Effector memory CD4-positive, alpha-beta T cell (primary cell): ENCODE measurements at places on chromosomes 4 and X.
A peak's percentile ranks its signal among the peaks of the same experiment; 100 is the strongest.

DNA sequence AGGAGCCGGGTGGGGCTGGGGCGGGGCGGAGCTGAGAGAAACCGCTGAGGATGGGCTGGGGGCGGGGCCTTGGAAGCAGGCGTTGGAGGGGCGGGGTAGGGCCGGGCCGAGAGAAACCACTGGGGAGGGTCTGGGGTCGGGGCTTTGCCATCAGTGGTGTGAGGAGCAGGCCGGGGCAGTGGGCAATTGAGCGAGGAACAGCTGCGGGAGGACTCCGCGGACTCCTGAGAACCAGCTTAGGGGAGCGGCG lies 1.3 kb upstream of the EOLA2 start:
- H3K4me1 ChIP-seq, result peaks cover 6% of the 10 kb centered on the region
- no peaks in the 10 kb centered on the region for H3K36me3 ChIP-seq
- H3K27ac ChIP-seq, result peak overlapping the region; percentile 67
- no peaks in the 10 kb centered on the region for H3K27me3 ChIP-seq

- H3K4me1 ChIP-seq, result no peaks in the 10 kb centered on the region
- H3K4me3 ChIP-seq, result no peak overlapping the region
- H3K27ac ChIP-seq, result no peak overlapping the region
- no peaks in the 10 kb centered on the region for H3K36me3 ChIP-seq
- H3K27me3 ChIP-seq, result no peaks in the 10 kb centered on the region
These were observed 143.9 kb downstream of the PJA1 start for GRCh38 chrX:69021141-69021960.

DNA sequence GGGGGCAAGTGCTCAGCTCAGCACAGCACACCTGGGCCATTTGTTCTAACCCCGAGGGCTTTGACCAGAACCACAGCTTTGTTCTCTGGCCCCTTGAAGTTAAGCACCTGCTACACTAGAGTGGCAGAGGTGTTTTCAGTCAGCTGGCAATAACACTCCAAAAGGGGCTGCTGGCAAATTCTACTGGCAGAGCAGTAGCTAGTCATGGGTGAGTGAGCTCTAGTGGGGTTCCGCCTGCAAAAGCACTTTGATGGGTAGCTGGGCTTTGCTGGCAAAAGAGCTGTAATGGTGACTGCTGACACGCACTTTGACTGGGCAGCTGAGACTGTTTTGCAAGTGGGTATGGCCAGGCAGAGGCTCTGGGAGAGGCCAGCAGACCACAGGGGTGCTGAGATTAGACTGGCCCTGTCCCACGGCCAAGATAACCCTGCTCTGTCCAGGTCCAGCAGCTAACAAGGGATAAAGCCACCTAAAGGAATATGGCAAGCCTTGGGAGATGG lies 65.2 kb upstream of the TENT5D start:
- no peak overlapping the region for H3K4me3 ChIP-seq
- no peaks in the 10 kb centered on the region for H3K36me3 ChIP-seq
- H3K4me1 ChIP-seq, result no peaks in the 10 kb centered on the region
- no peak overlapping the region for H3K27ac ChIP-seq
- no peaks in the 10 kb centered on the region for H3K27me3 ChIP-seq

DNA sequence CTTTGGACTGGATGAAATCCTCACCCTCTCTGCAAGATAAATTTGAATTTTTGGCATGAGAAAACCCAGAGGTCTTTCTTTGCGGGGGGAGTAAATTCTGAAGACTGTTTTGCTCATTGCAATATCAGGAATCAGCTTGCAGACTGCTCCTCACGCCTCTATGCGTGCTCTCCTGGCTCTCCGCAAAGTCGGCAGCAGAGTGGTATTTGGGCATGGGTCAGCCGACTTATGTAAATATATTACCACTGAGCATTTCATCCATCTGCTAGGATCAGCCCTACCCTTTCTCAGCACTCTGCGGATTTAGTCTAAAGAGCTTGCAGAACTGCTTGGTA lies 288.0 kb downstream of the ASMT start:
- no peaks in the 10 kb centered on the region for H3K4me1 ChIP-seq
- no peak for DNase-seq
- no peak overlapping the region for H3K27ac ChIP-seq
- no peaks in the 10 kb centered on the region for H3K36me3 ChIP-seq

- no peak overlapping the region for H3K27ac ChIP-seq
- H3K27me3 ChIP-seq, result no peaks in the 10 kb centered on the region
- no peak for DNase-seq
- H3K4me1 ChIP-seq, result peaks cover 21% of the 10 kb centered on the region
These were observed 66.1 kb upstream of the ENPP6 start for GRCh38 chr4:184283659-184284335.

DNA sequence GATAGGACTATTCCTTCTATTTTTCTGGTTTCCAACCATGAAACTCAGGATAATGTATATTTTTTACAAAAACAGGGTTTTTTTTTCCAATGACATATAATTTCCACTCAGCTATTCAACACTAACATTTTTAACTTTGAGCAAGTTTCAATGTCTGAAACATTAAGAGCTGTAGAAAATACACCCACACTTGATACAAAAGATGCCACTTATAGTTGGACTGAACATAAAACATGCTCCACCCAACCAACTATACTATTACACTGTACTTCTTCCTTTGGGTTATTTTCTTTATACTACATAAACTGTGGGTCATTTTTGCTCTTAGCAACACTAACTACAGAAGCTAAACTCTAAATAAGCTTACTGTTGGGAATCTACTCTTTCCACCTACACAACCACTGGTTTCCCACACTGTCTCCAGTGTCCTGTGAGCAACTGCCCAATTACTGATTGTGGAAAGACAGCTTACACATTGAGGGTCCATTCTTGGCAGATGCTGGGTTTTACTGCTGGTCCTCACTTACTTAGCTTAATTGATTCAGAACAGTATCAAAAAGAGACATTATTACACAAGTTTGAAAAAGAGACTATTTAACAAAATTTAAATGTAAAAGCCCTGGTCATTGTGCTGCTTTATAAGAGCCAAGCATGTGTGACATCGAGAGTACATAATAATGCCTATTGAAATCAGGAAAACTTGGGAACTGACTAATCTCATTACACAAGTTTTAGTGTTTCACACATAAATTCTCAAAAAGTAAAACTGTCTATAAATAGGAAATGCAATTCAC lies 6.3 kb downstream of the AMMECR1 start:
- no peaks in the 10 kb centered on the region for H3K36me3 ChIP-seq
- H3K27me3 ChIP-seq, result no peaks in the 10 kb centered on the region
- no peak overlapping the region for H3K4me3 ChIP-seq
- H3K4me1 ChIP-seq, result peaks cover 5% of the 10 kb centered on the region

DNA sequence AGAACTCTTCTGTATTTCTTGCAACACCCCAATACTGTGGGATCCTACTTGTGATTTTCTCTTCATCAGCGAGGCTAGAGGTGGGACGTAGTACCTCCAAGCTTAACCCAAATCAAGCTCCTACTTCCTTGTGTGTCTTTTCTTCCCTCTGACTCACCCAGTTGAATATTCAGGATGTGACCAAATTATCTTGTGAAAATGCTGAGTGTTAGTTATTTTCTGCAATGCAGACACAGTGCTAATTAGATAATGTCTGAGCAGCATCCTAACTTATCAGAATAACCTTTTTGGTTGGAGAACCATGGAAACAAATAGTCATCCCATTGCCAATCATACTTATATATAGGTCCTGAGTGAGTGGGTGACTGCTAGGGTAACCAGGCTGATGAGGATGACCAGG lies 2.4 kb downstream of the MEPE start:
- H3K27ac ChIP-seq, result no peak overlapping the region
- H3K4me3 ChIP-seq, result no peak overlapping the region
- no peaks in the 10 kb centered on the region for H3K4me1 ChIP-seq
- H3K27me3 ChIP-seq, result no peaks in the 10 kb centered on the region
- DNase-seq, result no peak

- H3K4me3 ChIP-seq, result no peak overlapping the region
- DNase-seq, result no peak
- no peaks in the 10 kb centered on the region for H3K36me3 ChIP-seq
These were observed 88.7 kb upstream of the ELOVL6 start for GRCh38 chr4:110287130-110287529.

DNA sequence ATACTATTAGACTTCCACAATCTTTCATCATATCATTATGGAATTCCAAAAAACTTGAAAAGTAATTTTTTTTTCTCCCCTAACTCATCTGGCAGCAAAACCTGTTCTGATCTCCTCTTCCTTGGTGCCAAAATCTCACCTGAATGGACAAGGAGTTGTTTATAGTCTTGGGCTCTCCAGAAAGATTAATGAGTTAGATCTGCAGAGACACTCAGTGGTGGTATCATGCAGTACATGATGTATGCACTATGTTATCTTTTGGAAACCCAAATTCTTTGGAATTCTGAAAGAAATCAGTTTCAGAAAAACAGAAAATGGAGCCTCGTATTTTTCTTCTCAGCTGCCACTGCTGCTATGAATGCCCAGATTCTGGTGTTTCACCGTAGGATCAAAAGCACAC lies 11.7 kb downstream of the GPM6B start:
- H3K27ac ChIP-seq, result no peak overlapping the region
- DNase-seq, result no peak
- no peaks in the 10 kb centered on the region for H3K36me3 ChIP-seq
- H3K4me3 ChIP-seq, result no peak overlapping the region
- H3K4me1 ChIP-seq, result no peaks in the 10 kb centered on the region

DNA sequence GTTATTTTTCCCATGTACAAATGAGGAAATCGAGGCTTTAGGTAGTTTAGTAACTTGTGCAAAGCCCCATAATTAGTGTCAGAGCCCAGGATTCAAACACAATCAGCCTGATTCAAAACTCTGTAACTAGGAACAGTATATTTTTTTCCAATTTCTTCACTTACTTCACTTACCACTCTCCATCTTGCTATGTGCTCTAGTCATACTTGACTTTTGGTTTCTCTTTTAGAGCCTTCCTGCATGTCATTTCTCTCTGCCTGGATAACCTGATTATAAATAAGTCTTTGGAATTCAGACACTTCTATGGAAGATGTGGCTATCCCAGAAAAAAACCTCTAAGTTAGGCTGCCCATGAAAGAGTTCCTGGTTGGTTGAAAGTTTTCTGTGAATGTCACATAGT lies 22.2 kb downstream of the SATL1 start:
- H3K27me3 ChIP-seq, result no peaks in the 10 kb centered on the region
- no peaks in the 10 kb centered on the region for H3K4me1 ChIP-seq
- no peak overlapping the region for H3K27ac ChIP-seq
- no peaks in the 10 kb centered on the region for H3K36me3 ChIP-seq
- no peak overlapping the region for H3K4me3 ChIP-seq

GRCh38 chrX:54808109-54808604 lies 612 bp downstream of the MAGED2 start:
- H3K36me3 ChIP-seq, result peaks cover 18% of the 10 kb centered on the region
- H3K27ac ChIP-seq, result peak overlapping the region; percentile 74
- no peak for DNase-seq
- no peaks in the 10 kb centered on the region for H3K27me3 ChIP-seq

- H3K36me3 ChIP-seq, result no peaks in the 10 kb centered on the region
- no peaks in the 10 kb centered on the region for H3K27me3 ChIP-seq
- DNase-seq, result no peak
- no peak overlapping the region for H3K4me3 ChIP-seq
- H3K4me1 ChIP-seq, result no peaks in the 10 kb centered on the region
These were observed 76.1 kb downstream of the BCOR start for GRCh38 chrX:40021647-40022046.

GRCh38 chr4:81758574-81759264 lies 287.0 kb upstream of the RASGEF1B start:
- no peaks in the 10 kb centered on the region for H3K27me3 ChIP-seq
- H3K4me3 ChIP-seq, result no peak overlapping the region
- H3K27ac ChIP-seq, result no peak overlapping the region

- H3K27me3 ChIP-seq, result no peaks in the 10 kb centered on the region
- no peaks in the 10 kb centered on the region for H3K4me1 ChIP-seq
- H3K27ac ChIP-seq, result no peak overlapping the region
- no peaks in the 10 kb centered on the region for H3K36me3 ChIP-seq
- DNase-seq, result no peak
These were observed 72.3 kb downstream of the PAK3 start for GRCh38 chrX:111168314-111168713.

DNA sequence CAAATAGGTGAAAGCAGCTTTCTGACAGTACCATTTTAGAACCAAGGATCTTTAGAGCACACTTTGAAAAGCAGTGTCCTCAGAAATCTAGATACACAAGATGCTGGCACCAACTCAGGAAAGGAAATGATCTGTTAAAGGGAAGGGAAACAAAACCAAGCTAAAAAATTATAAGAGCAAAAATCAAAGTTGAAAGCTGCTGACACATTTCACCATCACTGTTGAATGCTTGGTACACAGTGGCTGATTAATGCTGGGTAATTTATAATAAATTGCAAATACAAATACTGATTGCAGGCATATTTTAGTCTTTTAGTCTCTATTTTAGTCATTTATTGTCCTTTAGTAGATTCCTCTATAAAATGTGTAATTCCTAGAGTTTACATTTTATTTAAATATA lies 1540.1 kb upstream of the PCDH10 start:
- no peak overlapping the region for H3K27ac ChIP-seq
- no peaks in the 10 kb centered on the region for H3K36me3 ChIP-seq
- no peaks in the 10 kb centered on the region for H3K27me3 ChIP-seq
- no peak overlapping the region for H3K4me3 ChIP-seq
- DNase-seq, result no peak
- no peaks in the 10 kb centered on the region for H3K4me1 ChIP-seq

DNA sequence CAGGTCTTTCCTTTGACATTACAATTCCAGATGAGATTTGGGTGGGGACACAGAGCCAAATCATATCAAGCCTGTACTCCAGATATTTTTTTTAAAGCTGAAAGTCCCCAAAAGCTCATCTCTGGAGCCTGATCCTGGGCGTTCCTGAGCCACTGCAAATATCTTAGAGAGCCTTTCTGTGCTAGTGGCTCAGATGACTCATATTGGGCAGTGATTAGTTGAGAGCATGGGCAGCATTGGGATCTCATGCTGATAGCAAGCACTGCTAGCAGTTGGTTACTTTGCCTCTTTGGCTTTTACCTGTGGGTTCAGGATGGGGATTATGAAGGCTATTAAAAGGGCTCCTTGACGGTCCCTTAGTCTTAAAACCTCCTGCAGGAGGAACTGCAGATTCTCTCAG lies 51.4 kb upstream of the SCRG1 start:
- no peaks in the 10 kb centered on the region for H3K27me3 ChIP-seq
- H3K4me3 ChIP-seq, result no peak overlapping the region
- DNase-seq, result no peak
- no peaks in the 10 kb centered on the region for H3K4me1 ChIP-seq

GRCh38 chr4:40563401-40563800 lies 66.3 kb downstream of the RBM47 start:
- no peaks in the 10 kb centered on the region for H3K27me3 ChIP-seq
- no peaks in the 10 kb centered on the region for H3K36me3 ChIP-seq
- H3K4me1 ChIP-seq, result no peaks in the 10 kb centered on the region
- no peak for DNase-seq

DNA sequence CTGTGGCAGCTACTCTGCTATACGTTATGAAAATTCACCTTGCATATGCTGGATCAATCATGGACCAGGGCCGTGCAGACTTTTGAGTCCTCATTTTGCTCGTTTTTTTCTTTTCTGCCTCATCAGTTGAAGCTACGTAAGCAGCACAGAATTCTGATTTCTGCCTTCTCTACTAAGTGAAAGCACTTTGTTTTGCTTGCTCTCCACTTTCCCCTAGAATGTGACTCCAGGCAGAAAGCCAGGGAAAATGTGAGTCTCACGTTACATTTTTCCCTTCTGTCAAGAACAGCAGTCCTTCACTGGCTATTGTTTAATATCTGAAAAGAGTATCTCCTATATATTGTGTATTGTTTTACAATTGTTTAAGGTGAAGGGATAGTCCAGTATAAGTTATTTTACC lies 1840.1 kb downstream of the PCDH7 start:
- no peak overlapping the region for H3K27ac ChIP-seq
- H3K4me3 ChIP-seq, result no peak overlapping the region
- no peaks in the 10 kb centered on the region for H3K27me3 ChIP-seq
- no peaks in the 10 kb centered on the region for H3K4me1 ChIP-seq
- no peak for DNase-seq
- no peaks in the 10 kb centered on the region for H3K36me3 ChIP-seq

GRCh38 chr4:122739174-122739573 lies 6.7 kb downstream of the BBS12 start:
- no peak overlapping the region for H3K27ac ChIP-seq
- H3K4me3 ChIP-seq, result no peak overlapping the region
- peaks cover 8% of the 10 kb centered on the region for H3K36me3 ChIP-seq
